ENCODE measurements at places on chromosomes 4 and X.

GRCh38 chr4:173194157-173194556 lies 25.5 kb downstream of the GALNT7 start:
- DNase-seq, result no peak

- no peak for DNase-seq
Observed at GRCh38 chr4:1086011-1086410, 27.4 kb downstream of the RNF212 start.

DNA sequence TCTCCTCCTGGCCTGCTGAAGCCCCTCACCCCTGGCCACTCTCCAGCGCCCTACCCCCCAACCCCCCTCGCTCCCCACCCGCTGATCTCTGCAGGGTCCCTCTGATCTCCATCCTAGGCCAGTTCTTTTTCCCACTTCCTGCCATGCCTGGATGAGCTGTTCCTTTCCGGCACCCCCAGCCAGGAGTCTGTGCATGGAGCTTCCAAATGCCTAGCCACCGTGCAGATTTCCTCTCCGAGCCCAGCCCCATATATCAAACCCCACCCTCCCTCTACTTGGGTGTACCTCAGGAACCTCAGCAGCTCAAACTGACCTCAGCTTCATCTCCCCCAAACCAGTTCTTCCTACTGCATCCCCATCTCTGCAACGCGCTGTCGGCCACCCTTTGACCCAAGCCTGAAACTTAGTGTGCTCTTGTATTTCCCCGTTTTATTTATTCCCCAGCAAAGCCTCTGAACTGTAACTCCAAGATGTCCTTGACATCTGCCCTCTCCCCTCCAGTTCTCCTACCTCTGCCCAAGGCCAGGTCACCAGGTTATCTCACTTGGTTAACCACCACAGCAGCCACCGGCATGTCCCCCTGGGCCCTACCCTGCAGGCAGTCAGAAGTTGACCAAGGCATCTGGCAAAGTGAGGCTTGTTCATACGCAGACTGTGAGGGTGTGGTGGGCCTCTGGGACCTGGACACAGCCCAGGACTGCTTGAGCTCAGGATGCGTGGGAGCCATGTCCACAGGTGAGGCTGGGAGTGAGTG lies 194.9 kb upstream of the PSAPL1 start:
- no peak for DNase-seq

- no peak for DNase-seq
Observed at GRCh38 chr4:8326206-8326605, 56.7 kb downstream of the HTRA3 start.

- peak; percentile 0 for DNase-seq
Observed at GRCh38 chrX:25941087-25941486, 197.1 kb upstream of the MAGEB18 start.

- DNase-seq, result peak; percentile 63
Observed at GRCh38 chr4:152962150-152962549, 26.0 kb downstream of the FHDC1 start.

DNA sequence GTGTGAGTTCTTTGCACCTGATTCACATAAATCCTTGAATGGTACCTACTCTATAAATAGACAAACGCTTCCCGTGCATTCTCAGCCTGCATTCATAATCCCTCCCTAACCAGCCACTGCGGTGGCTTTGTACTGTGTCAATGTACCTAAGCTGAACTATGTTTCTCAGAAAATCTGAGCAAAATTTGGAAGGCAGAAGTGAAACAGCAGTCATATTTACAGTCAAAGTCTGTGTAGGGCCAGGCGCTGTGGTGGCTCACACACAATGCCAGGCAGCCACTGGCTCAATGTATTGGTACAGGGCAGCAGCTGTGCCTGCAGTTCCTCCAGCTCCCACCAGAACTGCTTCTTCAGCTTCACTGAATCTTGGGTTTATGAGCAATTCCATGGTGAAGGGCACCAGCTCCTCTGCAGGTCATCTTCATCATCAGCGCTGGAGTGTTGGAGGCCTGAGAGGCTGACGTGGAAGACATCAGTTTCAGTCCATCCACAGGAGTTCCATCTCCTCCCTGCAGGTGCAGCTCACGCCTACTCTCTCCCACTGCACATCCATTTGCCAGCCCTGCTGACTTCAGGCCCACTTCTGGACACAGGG lies 32.3 kb upstream of the IRF2 start:
- peak; percentile 5 for DNase-seq

GRCh38 chr4:173218411-173219125 lies 50.0 kb downstream of the GALNT7 start:
- peak; percentile 14 for DNase-seq

- no peak for DNase-seq
Observed at GRCh38 chr4:86026720-86027119, 333.1 kb downstream of the MAPK10 start.

- DNase-seq, result no peak
Observed at GRCh38 chrX:139094671-139095592, 383.4 kb upstream of the FGF13 start.

DNA sequence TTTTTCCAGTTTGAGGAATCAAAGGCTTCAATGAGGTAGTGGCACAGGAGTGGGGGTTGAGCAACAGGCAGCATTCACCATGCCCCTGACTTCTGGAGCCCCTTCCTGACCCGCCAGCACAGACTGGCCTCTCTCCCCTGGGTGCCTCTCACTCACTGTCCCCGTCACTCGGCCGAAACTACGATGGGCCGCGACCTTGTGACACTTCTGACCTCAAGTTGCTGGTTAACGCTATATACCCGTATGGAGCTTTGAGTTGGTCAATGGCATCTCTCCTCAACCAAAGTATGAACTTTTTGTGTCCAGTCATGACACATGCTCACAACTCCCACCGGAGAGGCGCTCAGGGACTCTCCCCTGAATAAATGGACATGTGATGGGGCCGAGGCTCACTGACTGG lies 72.1 kb downstream of the IRF2 start:
- no peak for DNase-seq
